Right renal cortex interstitium (tissue), 3 donors: ENCODE measurements at places on chromosomes 2 and 18.

DNA sequence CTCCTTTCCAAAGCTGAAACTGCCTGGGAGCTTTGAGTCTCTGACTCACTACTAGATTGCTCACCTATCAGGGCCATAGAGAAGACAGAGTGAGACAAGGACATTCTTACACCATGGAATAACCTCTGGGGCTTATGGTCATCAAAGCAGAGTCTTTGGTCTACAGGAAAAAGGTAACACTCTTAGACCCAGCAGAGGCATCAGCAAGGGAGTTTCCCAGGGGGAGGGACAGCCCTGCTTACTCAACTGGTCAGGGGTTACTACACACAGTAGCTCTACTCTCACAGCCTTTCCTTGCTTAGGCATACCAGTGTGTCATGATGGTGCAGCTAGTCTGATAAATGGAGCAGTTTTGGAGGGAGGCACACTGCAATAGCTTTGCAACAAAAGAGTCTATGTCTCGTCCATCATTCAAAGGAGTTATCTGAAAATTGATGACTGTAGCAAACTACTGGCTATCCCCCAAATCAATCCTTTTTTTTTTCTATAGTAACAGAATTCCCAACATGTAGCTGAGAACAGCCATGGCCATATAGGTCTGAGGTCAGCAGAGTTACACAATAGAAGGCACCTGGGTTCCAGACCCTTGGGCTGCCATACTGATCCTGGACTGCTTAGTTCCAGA is 22.4 kb upstream of the CD28 start:
- no peak for DNase-seq

DNA sequence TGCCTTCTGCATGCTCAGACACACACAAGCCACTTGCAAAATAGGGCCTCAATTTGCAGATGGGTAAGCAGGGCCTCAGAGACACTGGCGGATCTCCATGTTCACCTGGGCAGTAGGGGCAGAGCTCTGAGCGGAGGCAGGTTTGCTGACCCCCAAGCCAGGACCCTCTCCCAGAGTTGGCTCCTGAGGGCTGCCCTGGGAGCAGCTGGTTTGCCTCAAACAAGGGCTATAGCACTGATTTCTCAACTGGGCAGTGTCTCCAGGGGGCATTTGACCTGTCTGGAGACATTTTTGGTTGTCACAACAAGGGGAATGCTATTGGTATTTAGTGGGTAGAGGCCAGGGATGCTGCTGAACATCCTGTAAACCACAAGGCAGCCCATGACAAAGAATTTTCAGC is 11.6 kb downstream of the GLI2 start:
- DNase-seq = no peak

DNA sequence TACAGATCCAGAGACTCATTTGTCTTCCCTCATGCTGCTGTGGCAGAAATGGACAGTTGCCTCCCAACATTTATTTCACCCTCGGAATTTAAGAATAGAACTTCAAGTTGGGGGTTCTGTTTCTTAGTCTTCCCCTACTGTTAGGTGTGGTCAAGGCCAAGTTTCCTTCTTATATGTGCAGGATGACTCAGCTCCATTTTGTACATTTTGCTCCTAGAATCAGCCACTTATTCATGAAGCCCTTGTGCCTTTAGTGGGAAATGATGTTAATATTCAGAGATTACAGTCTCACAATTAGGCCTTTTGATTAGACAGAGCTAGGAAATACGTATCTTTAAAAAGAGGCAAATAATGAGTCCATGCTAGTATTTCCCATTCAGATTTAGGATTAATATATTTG is 46.2 kb upstream of the ELOA2 start:
- DNase-seq = no peak

GRCh38 chr2:105394951-105395611 is 3.8 kb downstream of the FHL2 start:
- DNase-seq = no peak

- DNase-seq = no peak
Measured at GRCh38 chr18:72652990-72653593, 109.0 kb upstream of the CBLN2 start.

GRCh38 chr18:74225193-74225840 is 66.4 kb downstream of the CYB5A start:
- no peak for DNase-seq

GRCh38 chr2:71640489-71640888 is 187.1 kb downstream of the DYSF start:
- DNase-seq = no peak

- no peak for DNase-seq
Measured at GRCh38 chr2:176746411-176746810, 466.2 kb upstream of the HNRNPA3 start.

- no peak for DNase-seq
Measured at GRCh38 chr2:151407281-151407680, 2.4 kb upstream of the RIF1 start.

- DNase-seq = no peak
Measured at GRCh38 chr2:28134262-28134812, 243.8 kb downstream of the BABAM2 start.

- DNase-seq = no peak
Measured at GRCh38 chr18:71398531-71398930, 1109.7 kb downstream of the SOCS6 start.

DNA sequence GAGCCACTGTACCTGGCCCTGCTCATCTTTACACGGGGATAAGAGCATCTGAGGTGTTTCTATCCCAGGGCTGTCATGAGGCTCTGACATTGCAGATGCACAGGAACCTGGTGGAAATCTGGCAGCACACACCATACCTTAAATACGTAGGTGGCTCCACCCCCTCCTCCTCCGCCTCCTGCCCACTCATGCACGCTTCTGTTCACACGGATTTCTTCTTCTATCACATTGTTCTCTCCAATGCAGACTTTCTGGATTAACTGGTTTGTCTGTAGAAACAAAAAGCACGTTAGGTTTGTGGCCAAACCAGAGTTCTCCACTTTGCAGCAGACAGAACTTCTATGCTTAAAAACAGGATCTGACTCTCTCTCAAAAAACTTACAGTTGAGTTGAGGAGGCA is 118.2 kb downstream of the CLIP4 start:
- no peak for DNase-seq

GRCh38 chr2:219542931-219543595 is 546 bp downstream of the CHPF start:
- DNase-seq = no peak

GRCh38 chr18:79604205-79604912 is 75.2 kb upstream of the CTDP1 start:
- no peak for DNase-seq

GRCh38 chr2:43240766-43241150 is 14.4 kb upstream of the ZFP36L2 start:
- no peak for DNase-seq

DNA sequence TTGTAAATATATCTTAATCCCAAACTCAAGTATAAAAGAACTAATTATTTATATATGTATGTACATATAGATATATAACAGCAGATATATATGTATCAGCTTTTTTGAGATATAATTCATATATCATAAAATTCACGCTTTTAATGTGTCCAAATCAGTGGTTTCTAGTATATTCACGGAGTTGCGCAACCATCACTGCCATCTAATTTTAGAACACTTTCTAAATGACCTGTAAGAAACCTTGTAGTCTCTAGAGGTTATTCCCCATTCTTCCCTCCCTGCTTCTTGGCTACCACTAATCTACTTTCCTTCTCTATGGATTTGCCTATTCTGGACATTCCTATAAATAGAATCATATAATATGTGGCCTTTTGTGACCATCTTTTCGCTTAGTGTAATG is 163.5 kb upstream of the TCF4 start:
- no peak for DNase-seq

GRCh38 chr2:218839430-218839829 is 7.8 kb upstream of the PRKAG3 start:
- no peak for DNase-seq

GRCh38 chr2:119134775-119135174 is 23.8 kb downstream of the C1QL2 start:
- no peak for DNase-seq

DNA sequence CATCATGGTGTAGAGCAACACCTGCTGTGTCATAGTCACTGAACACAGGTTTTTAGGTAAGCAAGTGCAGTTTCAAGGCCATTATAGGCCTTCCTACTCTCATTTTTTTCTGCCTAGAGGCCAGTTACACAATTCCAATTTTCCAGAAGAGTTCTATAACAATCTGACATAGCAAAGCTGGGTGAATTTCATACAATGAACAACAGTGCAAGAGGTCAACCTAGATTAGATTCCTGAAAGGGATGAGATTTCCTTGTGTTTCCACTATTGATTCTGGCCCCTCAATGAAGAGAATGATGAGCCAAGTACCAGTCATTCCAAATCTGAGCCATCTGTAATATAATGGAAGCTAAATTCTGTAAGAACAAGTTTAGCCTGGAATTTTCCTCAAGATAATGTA is 15.3 kb upstream of the CD28 start:
- DNase-seq = no peak

DNA sequence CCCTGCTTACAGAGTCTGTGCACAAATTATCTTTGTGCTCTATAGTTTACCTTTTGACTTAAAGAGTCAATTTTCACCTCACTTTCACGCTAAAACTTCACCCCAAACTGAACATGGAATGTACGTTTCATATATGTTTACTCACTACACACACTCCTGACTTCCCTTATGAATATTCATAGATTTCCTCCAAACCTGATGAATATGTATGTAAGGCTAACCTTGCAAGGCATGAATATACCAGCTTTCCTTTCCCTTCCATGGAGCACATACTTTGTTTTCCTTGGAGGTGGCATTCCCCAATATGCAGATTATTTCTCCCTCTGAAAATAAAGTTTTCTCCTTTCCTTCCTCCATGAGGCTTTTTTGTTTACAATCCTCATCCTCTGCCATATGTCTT is 48.4 kb upstream of the GPR39 start:
- no peak for DNase-seq

DNA sequence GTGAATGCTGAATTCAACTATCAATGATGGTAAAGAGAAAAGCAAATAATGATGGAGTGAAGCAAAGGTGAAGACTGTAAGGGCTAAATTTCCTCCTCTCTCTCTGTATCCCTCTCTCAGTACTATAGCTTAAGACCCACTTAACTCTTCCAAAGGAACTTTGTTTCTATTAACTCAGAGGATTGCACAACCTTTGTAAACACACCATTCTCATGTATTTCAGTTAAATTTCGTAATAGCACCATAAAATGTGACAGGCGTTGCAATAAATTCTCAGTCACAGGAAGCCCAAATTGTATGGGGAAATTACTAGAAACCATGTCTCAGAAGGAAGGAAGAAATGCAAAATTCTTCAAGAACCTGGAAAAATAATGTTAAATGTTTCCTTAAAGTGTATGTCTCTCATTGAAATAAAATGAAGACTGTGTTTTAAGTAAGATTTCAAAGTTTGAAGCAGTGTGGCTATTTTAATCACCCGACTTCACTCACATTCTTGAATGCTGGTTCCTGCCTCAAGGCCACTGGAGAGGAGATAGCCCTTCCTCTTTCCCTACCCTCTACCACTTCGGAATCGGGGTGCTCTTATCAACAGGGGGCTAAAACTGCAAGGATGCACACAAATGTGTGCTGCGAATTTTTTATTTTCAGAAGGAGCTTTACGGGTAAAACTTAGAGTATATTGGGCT is 112.1 kb downstream of the FTCDNL1 start:
- DNase-seq = no peak

DNA sequence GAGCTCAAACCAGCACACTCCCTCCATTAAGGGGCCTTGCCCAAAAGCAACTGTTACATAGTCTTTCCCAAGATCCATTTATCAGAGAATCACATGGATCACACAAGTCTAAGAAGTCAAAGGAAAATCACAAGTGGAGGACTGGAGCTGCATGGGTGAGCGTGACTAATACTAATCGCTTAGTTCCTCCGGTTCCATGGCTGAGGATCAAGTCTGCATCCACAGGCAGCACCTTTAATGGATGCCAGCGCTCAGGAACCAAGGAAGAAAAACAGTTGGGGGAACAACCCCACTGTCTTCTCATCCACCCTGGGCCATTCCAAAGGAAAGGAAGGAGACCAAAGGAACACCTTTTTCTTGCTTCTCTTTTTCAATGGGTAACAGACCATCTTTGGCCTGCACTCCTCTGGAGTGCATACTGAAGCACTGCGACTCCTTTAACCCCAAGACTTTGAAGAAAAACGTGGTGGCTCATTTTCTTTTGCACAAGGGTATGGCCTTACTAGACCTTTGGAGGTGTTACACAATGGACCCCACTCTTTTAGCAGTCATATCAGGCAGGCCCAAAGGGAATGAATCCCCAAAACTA is 9.2 kb upstream of the WDR33 start:
- no peak for DNase-seq

DNA sequence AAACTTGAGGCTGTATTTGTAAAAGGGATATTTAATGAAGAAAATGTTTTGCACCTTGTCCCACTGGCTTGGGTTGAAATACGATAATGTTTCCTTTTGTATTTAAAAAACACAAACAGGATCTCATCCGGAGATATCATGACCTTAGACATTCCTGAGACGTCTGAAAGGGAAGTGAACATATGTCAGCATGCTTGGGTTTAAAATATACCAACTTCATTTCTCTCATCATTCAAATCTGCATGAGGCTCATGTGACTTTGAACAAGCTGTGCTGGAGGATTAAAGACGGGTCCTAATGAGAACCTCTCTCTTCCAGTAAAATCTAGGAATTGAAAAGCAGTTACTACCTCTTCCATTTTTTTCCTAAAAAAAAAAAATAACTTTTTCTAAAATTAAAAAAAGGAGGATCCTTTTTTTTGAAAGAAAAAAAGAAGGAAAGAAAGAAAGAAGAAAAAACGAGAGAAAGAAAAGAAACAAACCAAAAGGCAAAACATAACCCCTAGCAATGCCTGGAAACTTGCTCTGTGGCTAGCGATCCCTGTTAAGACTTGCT is 106.8 kb upstream of the ZFP36L2 start:
- no peak for DNase-seq

GRCh38 chr2:40034801-40035200 is 255.7 kb upstream of the THUMPD2 start:
- DNase-seq = no peak
